ENCODE measurements at places on chromosomes 7 and 10.

- no peak for DNase-seq
These were observed 38.5 kb downstream of the CDK1 start for GRCh38 chr10:60816628-60817397.

GRCh38 chr10:72738486-72738885 lies 46.5 kb downstream of the MCU start:
- DNase-seq = no peak

DNA sequence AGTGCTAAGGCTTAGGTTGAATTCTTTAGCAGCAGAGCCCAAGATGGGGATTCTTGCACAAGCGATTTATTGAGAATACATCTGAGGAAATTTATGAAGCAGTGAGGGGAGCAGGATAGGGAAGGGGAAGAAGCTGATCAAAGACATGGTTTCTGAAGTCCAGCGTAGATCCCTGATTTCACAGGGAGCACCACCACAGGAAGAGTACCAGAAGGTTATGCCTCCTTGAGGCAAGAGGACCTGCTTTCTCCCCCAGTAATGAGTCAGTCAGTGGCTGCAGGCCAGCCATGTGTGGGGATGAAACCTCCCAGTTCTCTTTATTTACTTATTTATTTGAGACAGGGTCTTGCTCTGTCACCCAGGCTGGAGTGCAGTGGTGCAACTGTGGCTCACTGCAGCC lies 35.0 kb upstream of the CBLL1 start:
- no peak for DNase-seq

DNA sequence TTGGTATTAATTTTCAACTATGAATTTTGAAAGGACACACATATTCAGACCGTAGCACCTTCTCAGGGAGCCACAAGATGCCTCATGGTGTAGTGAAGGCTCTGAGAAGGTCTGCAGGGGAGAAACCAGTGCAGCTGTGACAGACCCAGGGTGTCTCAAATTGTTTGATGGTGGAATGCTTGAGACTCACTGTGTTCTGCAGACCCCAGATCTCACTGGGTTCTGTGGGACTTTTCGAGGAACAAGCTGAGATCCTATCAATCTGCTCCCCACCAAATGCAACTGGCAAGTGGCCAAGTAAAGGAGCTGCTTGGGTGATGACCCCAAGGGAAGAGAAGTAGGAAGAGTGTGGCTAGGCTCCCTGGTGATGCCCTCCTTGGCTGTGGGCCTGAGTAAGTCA lies 130.5 kb upstream of the UNC5B start:
- DNase-seq = peak; percentile 11

DNA sequence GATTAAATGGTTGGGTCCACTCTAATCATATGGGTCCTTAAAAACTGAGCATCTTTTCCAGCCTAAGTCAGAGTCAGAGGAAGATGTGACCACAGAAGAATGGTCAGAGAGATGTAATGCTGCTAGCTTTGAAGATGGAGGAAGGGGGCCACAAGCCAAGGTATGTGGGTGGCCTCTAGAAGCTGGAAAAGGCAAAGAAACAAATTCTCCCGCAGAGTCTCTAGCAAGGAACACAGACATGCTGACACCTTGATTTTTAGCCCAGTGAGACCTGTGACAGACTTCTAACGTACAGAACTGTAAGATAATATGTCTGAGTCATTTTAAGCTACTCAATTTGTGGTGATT lies 1.5 kb upstream of the EXOC6 start:
- DNase-seq = no peak

DNA sequence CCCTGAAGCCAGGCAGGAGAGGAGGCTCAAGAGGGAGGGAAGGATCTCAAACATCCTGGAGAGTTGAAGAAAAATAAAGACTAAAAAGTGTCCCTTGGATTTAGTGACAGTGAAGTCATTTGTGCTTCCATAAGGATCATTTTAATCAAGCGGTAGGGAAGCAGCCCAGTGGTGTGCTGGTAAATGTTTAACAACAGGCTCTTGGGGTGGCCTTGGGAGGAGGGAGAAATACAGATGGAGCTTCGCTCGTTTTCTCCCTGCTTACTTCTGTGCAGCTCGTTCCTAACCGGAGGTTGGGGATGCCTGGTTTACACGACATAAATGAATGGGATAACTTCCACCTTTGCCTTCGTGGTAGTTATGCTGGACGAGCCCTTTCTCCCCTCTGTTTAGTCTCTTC lies 140.0 kb downstream of the CAMK1D start:
- no peak for DNase-seq

- DNase-seq = no peak
These were observed 5.9 kb upstream of the ITGA8 start for GRCh38 chr10:15725603-15726002.

DNA sequence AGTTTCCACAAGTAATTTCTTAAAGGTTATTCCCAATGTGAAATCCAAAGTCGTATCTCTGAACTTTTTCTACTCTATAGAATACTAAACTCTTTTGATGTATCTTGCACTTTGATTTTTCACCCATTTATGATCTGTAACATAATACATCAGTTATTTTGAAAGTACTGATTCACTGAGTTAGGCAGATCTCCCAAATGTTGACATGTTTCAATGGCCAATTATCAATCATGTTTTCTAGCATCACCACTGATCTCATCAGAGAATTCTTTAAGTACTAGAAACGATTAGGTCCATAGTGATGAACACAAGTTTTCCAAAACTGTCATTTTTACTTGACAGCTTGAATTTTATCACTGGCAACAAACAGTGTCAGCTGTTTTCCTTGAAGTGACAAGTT lies 119.0 kb downstream of the ATE1 start:
- DNase-seq = no peak

DNA sequence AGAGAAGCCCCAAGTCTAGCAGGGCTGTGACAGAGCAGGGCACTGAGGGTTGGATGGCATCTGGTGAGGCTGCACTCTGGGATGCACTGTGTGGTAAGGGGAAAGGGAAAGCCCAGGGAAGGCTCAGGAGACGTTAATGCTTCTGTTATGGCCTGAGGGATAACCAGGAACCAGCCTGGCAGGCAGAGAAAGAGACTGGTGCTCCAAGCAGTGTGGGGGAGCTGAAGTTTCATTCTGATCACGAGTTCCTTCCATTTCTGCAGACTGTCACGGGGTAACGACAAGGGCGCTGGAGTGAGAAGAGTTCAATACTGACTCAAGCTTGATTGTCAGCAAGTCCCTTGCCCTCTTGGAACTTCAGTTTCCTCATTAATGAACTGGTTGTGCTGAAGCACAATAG lies 730.9 kb downstream of the GRID1 start:
- no peak for DNase-seq

DNA sequence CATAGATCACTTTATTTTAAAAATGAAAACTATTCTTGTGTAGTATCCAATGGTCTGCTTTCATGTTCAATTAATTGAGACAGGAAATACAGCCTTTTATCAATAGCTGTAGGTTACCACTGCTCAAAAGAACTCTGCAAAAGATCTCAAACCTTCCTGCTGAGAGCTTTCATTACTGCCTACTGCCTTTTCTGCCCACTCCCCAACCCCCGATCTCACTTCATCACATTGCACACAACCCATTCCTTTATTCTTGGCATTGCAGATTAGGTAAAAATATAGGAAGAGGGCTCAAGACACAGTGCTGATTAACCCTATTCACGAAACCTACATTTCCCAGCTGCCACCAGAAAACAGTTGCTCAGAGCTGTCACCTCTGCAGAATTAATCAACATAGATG lies 171.4 kb downstream of the BTAF1 start:
- DNase-seq = no peak

- no peak for DNase-seq
These were observed 95.4 kb downstream of the ZRANB1 start for GRCh38 chr10:125037145-125037877.

GRCh38 chr10:71263376-71263775 lies 51.0 kb downstream of the UNC5B start:
- no peak for DNase-seq

DNA sequence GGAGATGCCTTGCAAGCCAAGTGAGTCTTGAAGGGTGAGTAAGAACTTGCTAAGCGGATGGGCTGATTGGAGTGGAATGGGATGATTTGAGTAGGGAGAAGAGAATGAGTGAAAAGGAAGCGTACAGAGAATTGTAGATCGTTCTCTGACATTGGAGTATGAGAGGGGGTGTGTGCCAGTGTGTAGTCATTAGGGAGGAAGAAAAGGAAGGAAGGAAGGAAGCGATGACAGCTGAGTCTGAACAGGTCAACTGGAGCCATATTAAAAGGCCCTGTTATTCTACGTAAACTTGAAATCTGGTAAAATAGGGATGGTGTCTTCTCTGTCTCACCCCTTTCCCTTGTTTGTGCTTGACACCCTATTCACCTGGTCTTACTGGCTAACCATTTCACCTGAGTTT lies 55.1 kb downstream of the SLK start:
- DNase-seq = no peak

- DNase-seq = no peak
These were observed 928.0 kb upstream of the ZNF722 start for GRCh38 chr7:63070696-63071095.

DNA sequence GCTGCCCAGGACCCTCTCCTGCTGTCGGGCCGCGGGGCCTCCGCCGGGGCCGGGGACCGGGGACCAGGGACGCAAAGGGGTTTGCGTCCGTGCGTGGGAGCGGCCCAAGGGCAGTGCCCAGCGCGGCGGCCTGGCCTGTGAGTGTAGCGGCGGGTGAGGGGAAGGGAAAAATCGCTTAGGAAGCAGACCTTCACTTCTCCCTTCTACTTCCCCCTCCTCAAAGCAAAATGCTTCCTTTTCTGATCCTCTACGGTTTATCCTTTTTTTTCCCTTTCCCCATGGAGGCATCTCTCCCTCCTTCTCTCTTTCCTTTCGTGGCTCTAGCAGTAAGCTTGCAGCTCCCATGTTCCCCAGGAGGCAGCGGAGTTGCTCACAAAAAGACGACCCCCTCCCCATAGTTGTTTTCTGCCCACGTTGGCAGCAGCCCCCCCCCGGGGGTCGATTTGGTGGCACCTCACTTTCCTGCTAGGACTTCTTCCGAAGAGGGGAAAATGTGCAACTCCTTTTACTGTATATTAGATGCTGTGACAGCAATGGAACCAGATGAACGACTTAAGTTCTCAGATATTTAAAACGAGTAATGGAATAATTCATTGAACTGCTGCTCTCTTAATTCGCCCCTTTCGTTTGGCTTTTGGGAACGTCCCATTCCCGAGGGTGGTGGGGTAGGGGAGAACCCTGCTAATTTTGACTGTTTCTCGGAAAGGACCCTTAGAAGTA lies 724 bp downstream of the CAPZA2 start:
- DNase-seq = no peak

GRCh38 chr10:28714401-28715053 lies 37.2 kb downstream of the BAMBI start:
- no peak for DNase-seq

DNA sequence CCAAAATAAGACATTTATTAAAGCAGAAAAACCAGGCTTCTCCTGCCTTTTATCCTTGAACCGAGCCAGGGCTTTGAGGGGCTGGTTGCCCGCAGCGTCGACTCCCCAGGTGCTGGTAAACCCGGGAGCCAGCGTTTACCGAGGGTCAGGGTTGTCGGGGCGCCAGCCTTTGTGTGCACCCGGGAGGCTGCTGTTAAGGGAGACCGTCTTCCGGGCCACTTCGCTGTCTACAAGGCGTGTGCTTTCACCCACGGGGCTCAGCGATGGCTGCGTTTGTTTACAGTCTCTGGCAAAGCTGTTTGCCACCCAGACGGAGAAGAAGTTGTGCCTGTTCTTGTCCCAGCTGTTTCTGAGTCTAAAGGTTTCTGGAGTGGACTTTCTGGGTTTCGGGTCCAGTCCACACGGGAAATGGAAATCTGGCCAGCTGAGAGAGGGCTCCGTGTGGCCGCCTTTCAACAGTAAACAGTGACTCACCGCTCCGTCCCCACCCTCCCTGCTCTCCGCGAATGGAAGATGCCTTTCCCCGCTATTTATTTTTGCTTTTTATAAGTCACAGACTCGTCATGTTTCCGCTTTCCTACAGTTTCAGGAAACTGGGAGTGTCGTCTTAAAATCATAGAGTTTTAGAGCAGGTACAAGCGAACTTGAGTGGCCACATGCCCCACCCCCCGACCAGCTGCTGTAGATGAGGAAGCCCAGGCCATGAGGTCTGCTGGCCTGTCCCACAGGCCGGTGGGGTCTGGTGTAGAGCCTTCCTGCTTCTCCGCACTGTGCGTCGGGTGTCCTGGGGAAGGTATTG lies 2.2 kb downstream of the MAFK start:
- peak; percentile 83 for DNase-seq

- no peak for DNase-seq
These were observed 83.5 kb upstream of the DDC start for GRCh38 chr7:50648570-50649169.

GRCh38 chr10:62085404-62085803 lies 183.2 kb downstream of the RTKN2 start:
- no peak for DNase-seq

GRCh38 chr10:16752099-16752498 lies 65.1 kb downstream of the RSU1 start:
- DNase-seq = no peak

DNA sequence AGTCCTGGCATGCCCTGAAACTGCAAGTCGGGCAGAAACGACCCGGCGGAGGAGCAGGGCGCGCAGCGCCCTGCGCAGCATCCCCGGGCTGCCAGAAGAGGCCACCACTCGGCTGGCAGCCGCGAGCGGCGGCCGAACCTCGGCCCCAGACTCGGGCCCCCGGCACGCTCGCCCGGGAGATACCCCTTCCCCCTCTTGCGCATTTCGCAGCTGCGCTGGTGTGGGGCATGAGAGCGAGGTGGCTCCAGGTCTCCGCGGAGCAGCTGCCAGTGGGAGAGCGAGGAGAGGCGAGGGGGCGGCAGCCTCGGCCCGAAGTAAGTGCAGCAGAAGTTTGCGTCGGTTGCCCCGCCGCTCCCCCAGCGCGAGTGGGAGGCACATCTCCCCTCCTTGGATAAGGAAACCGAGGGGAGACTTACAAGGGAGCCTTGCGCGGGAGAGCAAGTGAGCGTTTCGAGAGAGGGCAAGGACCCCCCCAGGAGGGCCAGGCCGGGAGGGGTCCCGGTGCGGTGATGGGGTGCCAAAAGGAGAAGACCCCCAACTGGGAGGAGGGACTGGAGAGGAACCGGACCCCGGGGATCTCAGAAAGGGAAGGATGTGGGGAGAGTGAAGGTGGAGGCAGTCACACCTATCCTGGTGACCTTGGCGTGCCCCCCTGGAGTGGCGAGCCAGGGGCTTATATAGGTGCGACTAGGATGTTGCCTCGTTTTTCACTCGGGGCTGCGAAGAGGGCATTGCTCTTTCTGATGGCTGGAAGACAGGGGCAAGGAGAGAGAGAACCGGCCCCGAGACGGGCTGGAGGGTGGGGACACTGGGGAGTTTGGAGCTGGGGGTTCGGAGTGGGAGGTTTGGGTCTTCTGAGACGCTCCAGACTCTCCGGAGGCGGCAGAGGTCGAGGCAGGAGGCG lies 256.3 kb downstream of the OTUD1 start:
- DNase-seq = no peak

GRCh38 chr10:3045471-3046209 lies 21.7 kb upstream of the PFKP start:
- no peak for DNase-seq

- DNase-seq = no peak
These were observed 105.7 kb downstream of the SVOPL start for GRCh38 chr7:138595454-138595853.
